ENCODE measurements at places on chromosomes 12 and 14.

GRCh38 chr12:107894589-107894988 lies 120.1 kb downstream of the ASCL4 start:
- no peak for DNase-seq

DNA sequence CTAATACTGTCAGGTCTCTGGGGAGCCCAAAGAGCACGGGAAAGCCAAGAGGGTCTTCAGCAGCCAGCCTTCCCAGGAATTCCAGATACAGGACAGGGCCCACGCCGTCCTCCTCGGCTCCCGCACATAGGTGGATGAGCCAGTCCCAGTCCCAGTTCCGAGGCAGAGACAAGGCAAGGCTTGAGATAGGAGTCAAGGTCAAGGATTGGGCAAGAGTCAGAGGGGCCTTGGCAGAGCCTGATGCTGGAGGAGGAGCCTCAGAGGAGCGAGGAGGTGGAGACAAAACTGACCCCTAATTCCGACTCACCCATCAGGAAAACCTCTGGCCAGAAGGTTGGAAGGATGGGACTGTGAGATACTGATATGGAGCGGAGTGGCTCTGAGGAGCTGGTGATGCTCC lies 21.0 kb downstream of the KRT80 start:
- DNase-seq: no peak

- no peak for DNase-seq
Measured at GRCh38 chr12:77429426-77429825, 364.1 kb upstream of the E2F7 start.

- peak; percentile 65 for DNase-seq
Measured at GRCh38 chr12:12686925-12687324, 9.1 kb downstream of the GPR19 start.

DNA sequence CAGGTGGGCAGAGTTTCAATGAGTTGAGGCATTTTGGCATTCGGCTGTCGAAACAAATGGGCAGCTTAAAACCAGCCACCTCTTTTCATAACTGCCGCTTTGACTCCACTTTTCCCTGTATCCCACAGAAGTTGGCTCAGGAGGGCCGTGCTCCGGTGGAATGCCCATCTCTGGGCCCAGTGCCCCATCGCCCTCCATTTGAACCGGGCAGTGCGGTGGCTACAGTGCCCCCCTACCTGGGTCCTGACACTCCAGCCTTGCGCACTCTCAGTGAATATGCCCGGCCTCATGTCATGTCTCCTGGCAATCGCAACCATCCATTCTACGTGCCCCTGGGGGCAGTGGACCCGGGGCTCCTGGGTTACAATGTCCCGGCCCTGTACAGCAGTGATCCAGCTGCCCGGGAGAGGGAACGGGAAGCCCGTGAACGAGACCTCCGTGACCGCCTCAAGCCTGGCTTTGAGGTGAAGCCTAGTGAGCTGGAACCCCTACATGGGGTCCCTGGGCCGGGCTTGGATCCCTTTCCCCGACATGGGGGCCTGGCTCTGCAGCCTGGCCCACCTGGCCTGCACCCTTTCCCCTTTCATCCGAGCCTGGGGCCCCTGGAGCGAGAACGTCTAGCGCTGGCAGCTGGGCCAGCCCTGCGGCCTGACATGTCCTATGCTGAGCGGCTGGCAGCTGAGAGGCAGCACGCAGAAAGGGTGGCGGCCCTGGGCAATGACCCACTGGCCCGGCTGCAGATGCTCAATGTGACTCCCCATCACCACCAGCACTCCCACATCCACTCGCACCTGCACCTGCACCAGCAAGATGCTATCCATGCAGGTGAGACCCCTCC lies 5.0 kb upstream of the RNU7-1 start:
- DNase-seq: no peak

DNA sequence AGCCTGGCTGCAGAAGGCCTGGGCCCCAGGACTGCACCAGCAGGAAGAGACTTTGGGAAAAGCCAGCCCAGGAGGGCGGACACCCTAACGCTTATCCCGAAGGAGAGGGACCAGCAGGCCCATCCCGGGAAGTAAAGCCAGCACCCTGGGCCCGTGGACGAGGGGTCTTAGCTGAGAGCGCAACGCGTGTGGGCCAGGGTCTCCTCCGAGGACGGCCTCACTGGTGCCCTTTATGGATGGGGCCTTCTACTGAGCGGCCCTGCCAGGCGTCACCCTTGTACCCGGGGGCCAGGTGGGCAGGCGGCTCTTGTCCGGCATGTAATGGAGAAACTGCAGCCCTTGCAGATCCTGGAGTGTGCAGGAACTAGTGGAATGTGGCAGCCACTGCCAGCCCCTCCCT lies 14.1 kb downstream of the TEDC1 start:
- no peak for DNase-seq

GRCh38 chr12:106035421-106035820 lies 103.3 kb downstream of the NUAK1 start:
- no peak for DNase-seq

DNA sequence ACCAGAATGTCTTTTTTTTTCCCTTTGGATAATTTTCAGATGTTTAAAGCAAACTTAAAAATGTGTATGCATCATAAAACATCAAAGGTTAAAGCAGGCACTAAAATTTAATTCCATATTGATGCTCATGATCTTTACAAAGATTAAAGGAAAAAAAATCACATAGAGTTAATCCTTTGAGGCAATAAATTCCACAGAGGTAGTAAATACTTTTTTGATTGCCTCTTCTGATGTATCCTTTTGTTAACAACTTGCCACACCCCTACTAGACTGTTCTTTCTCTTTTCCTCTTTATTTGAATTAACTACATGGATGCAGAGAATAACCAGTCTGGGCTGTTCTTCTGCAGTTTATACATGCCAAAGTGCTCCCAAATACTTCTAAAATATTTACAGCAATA lies 45.2 kb upstream of the KCNJ8 start:
- no peak for DNase-seq

GRCh38 chr12:30840715-30841114 lies 85.8 kb upstream of the TSPAN11 start:
- DNase-seq: no peak

DNA sequence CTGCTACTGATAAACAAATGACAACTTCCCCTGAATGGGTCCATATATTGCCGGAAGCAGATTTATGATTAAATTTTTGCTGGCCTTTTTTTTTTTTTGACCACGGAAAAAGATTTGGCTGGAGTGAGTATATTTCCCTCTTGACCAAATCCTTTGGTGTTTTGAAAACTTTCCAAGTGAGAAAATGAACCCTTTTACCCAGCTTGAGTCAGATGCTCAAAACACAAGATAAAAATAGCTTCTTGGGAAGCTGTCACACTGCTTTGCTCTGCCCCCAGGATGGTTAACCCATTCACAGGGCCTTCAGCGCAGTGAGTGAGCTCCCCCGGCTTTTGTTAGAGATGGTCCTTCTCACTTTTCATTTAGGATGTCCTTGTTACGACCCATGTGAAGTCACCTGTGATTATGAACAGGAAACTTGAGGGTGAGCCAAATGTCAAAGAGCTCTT lies 224.3 kb downstream of the PELI2 start:
- peak; percentile 62 for DNase-seq

DNA sequence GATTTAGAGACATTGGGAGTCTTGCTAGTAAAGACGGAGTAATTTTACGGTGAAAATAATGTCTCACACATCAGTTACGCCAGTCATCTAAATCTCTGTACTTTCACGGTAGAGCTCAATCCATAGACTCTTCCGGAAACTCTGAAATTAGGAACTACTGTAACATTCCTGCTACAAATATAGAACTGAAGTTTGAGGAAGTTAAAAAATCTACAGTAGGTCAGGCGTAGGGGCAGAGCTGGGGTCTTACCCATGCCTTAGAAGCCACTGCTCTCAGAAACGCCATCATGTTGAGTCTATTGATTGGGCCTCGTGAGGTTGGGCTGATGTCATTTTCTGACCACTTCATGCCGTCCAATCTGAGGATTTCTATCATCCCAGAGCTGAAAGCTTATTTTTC lies 1029.8 kb upstream of the TMEM132C start:
- no peak for DNase-seq

DNA sequence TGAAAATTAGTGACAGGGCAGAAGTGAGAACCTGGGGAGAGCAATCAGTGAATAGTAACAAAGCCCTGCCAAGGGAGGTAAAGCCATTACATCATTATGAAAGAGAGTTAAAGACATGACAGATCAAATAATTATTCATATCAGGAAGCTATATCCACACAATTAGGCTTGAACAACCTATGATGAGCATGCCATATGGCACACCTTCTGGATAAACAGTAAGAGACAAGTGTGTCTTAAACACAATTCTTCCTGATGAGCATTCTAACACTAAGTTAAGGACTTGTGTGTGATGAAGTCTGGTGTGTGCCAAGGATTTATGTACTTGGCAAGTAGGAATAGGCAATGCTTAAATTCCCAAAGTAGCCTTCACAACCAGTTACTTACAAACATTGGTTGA lies 76.1 kb downstream of the GALNT4 start:
- DNase-seq: no peak

DNA sequence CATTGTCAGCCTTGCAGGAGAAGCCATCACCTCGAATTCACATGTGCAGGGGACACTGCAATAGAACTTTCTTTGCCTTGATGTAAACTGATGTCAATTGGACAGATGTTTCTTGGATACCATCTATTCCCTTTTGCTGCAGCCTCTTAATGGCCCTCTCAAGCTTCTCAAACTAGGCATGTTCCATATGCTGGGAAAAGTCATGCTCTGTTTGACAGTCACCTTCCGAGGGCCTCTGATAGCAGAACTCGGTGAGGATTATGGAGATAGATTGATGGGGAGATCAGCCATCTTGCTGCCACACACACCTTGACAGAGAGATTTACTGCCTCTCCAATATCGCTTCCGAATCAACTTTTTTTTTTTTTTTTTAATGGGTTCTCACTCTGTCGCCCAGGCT lies 145.8 kb upstream of the NUDT4 start:
- no peak for DNase-seq

DNA sequence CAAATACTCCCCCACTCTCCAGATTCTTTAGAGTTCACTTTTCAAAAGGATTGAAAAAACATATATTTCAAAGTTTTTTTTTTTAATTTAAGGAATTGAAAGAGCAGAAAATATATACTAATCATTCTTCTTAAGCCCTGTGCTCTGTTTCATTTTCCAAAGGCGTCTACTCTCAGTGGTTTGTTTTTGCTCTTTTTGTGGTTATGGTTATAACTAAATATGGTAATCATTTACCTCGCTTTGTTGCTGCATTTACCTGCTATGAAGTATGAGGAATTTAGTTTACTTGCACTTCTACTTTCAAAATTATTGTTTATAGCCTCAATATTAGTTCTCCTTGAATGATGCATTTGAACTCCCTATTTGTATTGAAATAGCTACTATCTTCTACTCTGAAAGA lies 55.9 kb upstream of the LRRK2 start:
- DNase-seq: no peak

GRCh38 chr14:45251912-45252311 lies 1.1 kb downstream of the MIS18BP1 start:
- DNase-seq: peak; percentile 17

GRCh38 chr14:65748796-65749195 lies 336.3 kb downstream of the FUT8 start:
- no peak for DNase-seq

- no peak for DNase-seq
Measured at GRCh38 chr14:104517426-104517825, 62.1 kb upstream of the C14orf180 start.

DNA sequence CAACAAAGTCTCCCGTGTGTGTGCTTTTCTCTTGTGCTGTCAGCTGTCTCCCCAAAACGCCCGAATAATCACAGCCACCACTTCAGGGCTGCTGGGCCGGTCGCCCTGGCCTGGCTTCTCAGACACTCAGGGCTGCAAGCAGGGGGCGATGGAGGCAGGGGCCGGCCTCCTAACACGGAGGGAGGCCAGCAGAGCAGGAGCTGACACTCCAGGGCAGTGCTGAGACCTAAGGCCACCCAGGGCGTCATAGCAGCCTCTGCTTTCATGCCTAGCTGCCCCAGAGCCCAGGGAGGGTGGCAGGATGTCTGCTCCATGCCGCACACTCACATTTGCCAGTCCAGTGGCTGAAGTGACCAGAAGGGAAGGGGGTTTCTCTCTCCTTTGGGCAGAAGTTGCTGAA lies 25.6 kb downstream of the STX2 start:
- no peak for DNase-seq

GRCh38 chr14:51643140-51643539 lies 8.6 kb upstream of the FRMD6 start:
- peak; percentile 77 for DNase-seq

GRCh38 chr14:94044476-94045091 lies 18.4 kb downstream of the OTUB2 start:
- no peak for DNase-seq

GRCh38 chr14:100616854-100617409 lies 29.7 kb upstream of the BEGAIN start:
- no peak for DNase-seq

- no peak for DNase-seq
Measured at GRCh38 chr12:10151621-10152020, 20.3 kb downstream of the OLR1 start.

Measured in AG08395 (cell line).